Hematopoietic multipotent progenitor cell (in vitro differentiated cells): ENCODE measurements at places on chromosomes 2 and 18. TPM values are rescaled to one million over a fixed set of nuclear protein-coding genes. Genes with fewer than 3 reads are reported as not detected.

DNA sequence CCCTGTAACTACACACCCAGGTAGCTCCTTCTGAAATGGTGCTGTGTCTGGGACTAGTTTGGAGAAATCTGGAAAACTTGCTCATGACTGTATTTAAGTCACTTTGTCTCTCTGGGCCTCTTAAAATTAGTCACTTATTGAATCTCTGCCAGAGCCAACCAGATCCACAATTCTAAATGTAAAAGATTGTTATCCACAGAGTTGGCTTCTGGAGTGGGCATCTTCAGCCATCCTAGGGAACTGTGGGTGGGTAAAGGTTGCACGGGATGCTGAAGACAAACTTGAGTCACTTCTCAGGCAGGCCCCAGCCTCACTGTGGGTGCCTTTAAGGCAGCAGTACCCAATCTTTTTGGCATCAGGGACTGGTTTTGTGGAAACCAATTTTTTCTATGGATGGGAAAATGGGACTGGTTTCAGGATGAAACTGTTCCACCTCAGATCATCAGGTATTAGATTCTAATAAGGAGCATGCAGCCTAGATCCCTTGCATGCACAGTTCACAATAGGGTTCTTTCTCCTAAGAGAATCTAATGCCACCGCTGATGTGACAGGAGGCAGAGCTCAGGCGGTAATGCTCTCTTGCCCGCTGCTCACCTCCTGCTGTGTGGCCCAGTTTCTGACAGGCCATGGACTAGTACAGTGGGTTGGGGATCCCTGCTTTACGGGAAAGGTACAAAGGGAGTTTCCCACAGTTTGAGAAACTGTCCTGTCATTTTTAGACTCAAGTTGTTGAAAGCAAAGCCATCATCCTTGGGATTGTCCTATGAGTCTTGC is 98.3 kb upstream of the SPRED2 start:
- no peak for DNase-seq

- peak; percentile 65 for DNase-seq
Observed at GRCh38 chr2:204108330-204108751, 171.8 kb downstream of the ICOS start.

- DNase-seq: no peak
Observed at GRCh38 chr2:196256585-196256984, 85.2 kb upstream of the STK17B start.

- no peak for DNase-seq
Observed at GRCh38 chr18:36160959-36161371, 26.3 kb upstream of the MOCOS start.

LHCGR gene
- total RNA-seq: not detected

FOXI3 gene
- not detected for total RNA-seq

DNA sequence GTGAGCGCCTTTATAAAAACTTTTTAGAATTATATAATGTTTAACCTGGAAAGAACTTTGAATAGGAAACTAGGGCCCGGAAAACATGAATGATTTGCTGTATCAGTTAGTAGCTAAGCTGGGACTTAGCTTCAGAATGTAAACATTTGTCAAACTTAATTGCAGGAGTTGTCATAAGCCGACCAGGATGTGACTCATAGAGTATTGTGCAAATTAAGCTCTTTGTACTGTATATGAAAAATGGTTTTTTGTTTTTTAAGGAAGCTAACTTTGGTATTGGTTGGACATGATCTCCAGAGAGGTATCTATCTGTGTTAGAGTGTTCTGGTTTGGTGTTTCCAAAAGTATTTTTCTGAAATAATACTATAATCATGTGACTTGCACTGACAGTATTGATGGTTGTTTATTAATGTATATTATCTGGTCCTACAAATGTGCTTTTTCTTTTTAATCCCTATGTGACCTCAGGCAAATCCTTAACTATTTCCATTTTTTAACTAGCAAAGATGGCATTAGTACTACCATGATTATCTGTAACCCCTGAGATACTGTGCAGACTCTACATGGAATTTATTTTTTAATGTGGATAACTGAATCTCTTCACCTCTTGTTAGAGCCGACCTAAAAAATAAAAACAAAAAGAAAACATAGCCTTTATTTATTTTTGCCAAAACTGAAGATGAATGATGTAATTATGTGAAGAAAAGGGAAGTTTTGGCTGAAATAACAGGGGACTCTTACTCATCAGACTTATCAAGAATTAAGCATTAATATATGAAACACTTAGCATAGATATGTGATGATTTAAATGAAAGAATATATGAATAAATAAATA is 11.7 kb downstream of the YIPF4 start:
- DNase-seq: no peak

- DNase-seq: no peak
Observed at GRCh38 chr2:199606193-199606780, 148.5 kb upstream of the SATB2 start.

C2orf81 gene
- 2.7 TPM for total RNA-seq

DNA sequence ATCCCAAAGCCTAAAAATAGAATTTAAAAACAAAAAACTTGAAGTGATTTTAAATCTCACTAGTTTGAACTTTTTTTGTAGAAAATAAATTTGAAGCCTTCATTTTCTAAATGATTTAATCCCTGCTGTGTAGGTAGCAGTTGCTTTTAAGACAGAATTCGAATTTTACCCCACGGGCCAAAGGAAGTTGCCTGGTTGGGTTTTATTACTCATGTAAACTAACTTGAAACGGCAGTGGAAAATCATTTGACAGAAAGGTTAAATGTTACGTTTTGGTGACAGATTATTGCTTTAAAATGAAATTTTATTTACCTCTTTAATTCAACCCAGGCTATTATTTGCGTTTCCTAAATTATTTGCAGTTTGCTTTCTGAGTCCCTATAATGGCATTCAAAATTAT is 2.0 kb downstream of the MAPRE2 start:
- DNase-seq: no peak

- no peak for DNase-seq
Observed at GRCh38 chr2:1632002-1632348, 112.3 kb downstream of the PXDN start.

DES gene
- total RNA-seq: not detected

GRCh38 chr2:120990451-120990871 is 254.8 kb downstream of the GLI2 start:
- no peak for DNase-seq

GCC2 gene
- total RNA-seq: 8.1 TPM

FOSL2 gene
- 32.3 TPM for total RNA-seq
